Activated naive CD4-positive, alpha-beta T cell treated with anti-CD3 and anti-CD28 coated beads for 36 hours (primary cell): ENCODE measurements at places on chromosomes 12 and 14. TPM values are rescaled to one million over a fixed set of nuclear protein-coding genes. Genes with fewer than 3 reads are reported as not detected.

Gene KRT73
- 2.1 TPM for total RNA-seq

Gene MFAP5
- not detected for total RNA-seq

Gene SCYL2
- 19.4 TPM for total RNA-seq

Gene FAIM2
- 0.17 TPM for total RNA-seq

Gene CISTR
- not detected for total RNA-seq

Gene CLEC1A
- not detected for total RNA-seq

Gene LETMD1
- 88.7 TPM for total RNA-seq

Gene AKAP3
- 1.8 TPM for total RNA-seq

Gene NOXRED1
- 0.38 TPM for total RNA-seq

Gene TSPAN19
- not detected for total RNA-seq

Gene FAM90A1
- total RNA-seq = 0.30 TPM

Gene ARID2
- 28.3 TPM for total RNA-seq

Gene ASCL1
- total RNA-seq = not detected

Gene CBLN3
- total RNA-seq = 7.7 TPM

Gene TMCC3
- not detected for total RNA-seq

Gene GDF3
- not detected for total RNA-seq

Gene TRPV4
- not detected for total RNA-seq

Gene CCDC38
- 0.49 TPM for total RNA-seq

Gene EML5
- total RNA-seq = 3.7 TPM

Gene GPR135
- total RNA-seq = 0.64 TPM

Gene FOXG1
- not detected for total RNA-seq

Gene CCDC92
- total RNA-seq = 3.7 TPM

Gene B4GALNT3
- total RNA-seq = 1.1 TPM

Gene GLIPR1L1
- total RNA-seq = not detected

Gene IRF9
- 202 TPM for total RNA-seq

Gene TTC8
- total RNA-seq = 1.9 TPM

Gene WNT1
- not detected for total RNA-seq

Gene SLC35F4
- not detected for total RNA-seq

Gene YLPM1
- total RNA-seq = 47.0 TPM

Gene IL23A
- total RNA-seq = 12.6 TPM

Gene UNC119B
- 31.9 TPM for total RNA-seq

Gene EID3
- total RNA-seq = 3.4 TPM

Gene SIX1
- not detected for total RNA-seq

Gene AVPR1A
- not detected for total RNA-seq

Gene KRT2
- not detected for total RNA-seq

Gene ADGRD1
- total RNA-seq = not detected

Gene CEBPE
- total RNA-seq = 0.43 TPM

Gene AQP6
- not detected for total RNA-seq

Gene RAB21
- total RNA-seq = 80.3 TPM

Gene IGFBP6
- total RNA-seq = 6.4 TPM

Gene INSM2
- not detected for total RNA-seq
